ENCODE measurements at places on chromosomes 6 and 20.

GRCh38 chr20:32448306-32449056, 90.3 kb downstream of the ASXL1 start:
- no peak for DNase-seq

DNA sequence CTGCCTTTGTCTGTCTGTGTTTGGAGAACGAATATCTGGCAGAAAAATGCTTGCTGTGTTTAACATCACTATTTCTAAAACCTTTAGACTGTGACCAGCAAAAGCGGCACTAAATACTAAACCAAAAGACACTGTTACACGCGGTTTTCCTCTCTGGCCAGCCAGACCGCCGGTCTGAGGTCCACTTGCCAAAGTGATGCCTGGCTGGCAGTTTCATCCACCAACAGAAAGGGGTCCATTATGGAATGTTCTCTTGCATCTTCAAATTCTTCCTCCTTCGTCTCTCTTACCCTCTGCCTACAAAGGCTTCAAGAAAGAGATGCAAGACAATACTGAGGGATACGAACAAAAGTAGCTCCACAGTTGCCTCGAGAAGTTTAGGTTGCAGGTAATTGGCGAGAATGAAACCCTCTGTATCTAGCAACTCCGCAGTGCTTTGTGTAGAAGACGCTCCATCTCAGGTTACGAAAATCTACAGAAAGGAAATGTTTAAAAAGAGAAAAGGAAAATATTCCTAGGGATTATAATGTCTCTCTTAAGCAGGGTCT, 176.6 kb downstream of the TRIM27 start:
- no peak for DNase-seq

DNA sequence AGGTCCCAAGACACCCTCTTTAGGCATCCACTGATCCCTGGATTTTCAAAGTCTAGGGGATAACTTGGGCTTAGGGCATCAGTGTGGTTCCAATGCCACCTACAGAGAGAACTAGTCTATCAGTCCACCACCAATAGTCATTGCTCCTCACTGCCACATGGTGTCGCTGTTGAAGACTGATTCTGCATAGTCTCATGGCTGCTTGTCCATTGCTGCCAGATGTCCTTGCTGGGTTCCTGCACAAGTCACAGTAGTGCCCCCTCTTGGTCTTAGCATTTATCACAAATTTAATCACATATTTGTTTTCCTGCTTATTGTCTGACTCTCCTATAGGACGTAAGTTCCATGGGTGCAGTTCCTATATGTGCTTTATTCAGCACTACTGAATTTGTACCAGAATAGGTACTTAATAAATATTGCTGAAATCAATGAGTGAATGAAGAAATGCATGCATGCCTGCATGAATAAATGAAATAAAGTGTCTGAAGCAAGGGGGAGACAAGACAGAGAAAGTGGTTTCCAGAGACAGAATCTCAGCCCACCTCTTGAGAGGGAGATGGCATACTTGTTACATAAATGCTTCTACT, 45.9 kb upstream of the RALY start:
- peak; percentile 46 for DNase-seq

- DNase-seq, result no peak
These were observed 79.0 kb downstream of the DNAAF9 start for GRCh38 chr20:3328501-3328900.

DNA sequence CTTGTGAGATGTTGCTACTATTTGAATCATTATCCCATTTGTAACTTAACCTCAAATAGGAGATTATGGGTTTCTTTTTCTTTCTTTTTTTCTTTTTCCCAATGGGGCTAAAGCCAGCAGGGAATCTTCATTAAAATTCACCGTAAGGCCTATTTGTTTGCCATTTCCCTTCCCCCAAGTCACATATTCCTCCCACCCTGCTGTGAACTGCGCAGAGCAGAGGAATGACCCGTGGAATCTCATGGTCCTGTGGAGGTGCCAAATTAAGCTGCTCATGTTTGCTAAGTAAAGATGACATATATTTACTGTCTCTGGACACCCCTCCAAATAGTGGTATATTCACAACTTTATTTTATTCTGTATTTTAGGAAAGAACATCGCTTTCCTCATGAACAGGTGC, 699.3 kb downstream of the RNF144B start:
- no peak for DNase-seq

DNA sequence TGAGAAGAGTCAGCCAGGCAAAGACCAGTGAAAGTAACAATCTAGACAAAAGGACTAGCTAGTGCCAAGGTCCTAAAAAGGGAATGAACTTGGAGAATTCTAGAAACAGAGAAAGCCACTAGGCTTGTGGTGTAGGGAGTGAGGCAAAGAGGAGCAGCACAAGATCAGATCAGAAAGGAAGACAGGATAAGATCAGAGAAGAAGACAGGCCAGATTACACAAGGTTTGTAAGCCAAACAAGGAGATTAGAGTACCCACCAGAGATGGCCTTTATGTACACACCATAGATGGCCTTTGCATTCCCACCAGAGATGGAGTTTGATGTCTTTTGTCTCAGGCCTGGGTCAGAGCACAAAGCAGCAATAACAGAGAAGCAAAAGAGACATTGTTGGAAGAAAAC, 105.6 kb upstream of the PLCB4 start:
- DNase-seq, result no peak

GRCh38 chr6:166465003-166465399, 82.3 kb upstream of the MPC1 start:
- no peak for DNase-seq

DNA sequence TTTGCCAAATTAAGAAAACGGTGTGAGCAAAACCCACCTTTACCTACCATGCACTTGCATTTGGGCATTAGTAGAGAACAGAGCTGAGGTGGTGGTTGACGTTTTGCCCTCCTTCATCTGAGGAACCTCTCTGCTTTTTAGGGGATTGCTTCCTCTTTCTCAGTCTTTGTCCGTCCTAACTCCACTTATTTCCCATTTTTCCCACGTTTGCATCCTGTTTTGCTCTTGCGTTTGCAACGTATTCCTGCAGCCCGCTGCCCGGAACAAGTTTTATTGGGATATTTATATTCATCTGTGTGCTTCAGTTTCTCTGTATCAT, 374 bp upstream of the SERINC1 start:
- DNase-seq, result no peak

DNA sequence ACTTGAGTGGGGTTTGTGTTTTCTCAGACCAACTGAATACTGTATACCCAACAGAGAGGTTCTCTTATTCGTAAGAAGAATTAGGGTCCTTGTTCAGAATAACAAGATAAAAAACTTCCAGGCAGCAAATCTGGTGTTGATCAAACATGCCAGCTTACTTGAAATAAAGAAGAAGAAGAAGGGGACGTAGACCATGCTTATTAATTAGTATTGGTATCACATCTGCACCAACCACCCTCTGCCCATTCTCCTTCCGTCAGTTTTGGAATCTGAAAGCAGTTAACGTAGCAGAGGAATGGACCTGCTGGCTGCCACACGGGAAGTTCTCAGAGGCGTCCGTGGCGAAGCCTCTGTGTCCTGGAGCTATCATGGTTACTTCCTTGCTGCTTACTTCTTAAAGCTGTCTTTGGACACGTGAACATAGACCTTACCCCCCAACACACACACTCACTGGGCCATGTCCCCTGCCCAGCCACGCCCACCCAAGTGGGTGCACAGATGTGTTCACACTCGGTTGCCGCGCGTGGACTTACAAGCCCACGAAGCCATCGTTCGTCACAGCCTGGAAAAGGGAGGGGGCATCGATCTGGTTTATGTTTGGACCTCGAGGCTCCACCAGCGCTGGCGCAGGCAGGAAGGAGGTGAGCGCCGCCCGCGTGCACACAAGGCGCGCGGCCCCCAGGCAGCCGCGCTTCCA, 4.1 kb upstream of the DLL1 start:
- no peak for DNase-seq

GRCh38 chr20:40203032-40203431, 486.0 kb downstream of the MAFB start:
- no peak for DNase-seq

Data from EH (cell line).